Activated T-cell treated with anti-CD3 and anti-CD28 coated beads, Interleukin-2, amount 50 U/mL, for 72 hours (primary cell): ENCODE measurements at places on chromosomes 7 and 10. TPM values are rescaled to one million over a fixed set of nuclear protein-coding genes. Genes with fewer than 3 reads are reported as not detected.

DNA sequence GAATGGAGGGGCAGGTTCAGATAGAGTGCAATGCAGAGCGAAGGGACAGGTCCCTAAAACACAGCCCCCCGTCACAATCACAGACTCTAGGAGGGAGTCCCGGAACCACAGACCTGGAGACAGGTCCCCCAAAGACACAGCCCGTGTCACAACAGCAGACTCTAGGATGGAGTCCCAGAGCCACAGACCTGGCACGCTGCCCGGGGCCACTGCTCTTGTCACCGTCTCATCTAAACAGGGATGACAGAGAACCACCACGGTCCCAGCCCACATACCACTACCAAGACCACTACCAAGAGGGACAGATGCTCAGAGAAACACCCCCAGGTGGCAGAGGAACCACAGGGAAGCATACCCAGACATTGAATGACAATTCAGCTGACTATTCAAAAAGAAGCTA lies 183.9 kb downstream of the TCERG1L start:
- DNase-seq: peak; percentile 14

DNA sequence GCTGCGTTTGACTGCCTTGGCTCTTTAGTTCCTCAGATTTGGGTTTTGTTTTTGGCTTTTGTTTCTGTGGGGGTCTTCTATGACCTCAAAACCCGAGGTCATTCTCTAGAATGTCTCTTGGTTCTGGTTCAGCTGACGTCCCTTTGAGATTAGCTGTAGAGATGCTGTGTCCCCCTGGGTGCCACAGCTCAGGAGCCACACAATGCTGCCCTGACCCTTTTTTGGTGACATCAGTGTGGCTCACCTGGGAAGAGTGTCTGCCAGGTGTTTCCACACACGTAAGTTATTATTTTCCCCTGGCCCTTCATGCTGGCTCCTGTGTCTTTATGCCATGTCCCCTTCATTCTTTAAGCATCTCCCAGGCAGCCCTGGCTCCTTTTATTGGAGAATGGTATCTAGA lies 89.8 kb upstream of the DDC start:
- no peak for DNase-seq

CLDN3 gene
- not detected for total RNA-seq

GRCh38 chr10:51273574-51273973 lies 199.3 kb downstream of the PRKG1 start:
- DNase-seq: no peak
